ENCODE measurements at places on chromosomes 3 and 15. TPM values are rescaled to one million over a fixed set of nuclear protein-coding genes. Genes with fewer than 3 reads are reported as not detected.

GRCh38 chr3:11300970-11301369 lies 28.8 kb downstream of the ATG7 start:
- no peak for DNase-seq

DNA sequence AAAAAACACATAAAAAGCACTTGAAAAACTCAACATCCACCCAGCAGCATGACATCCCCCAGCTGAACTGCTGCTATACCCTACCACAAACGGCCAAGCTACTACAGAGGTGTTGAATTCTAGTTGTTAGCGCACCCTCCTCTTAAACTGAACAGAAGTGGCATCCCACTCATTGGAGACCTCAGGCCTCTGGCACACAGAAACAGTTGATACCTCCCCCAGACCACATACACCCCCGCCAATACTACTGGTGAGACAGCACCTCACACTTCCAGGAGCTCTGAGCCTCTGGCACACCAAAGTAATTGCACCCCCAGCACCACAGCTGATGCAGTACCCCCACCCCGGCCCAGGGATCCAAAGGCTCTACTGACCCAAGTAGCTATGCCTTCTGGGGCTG lies 190.2 kb downstream of the SCAPER start:
- no peak for DNase-seq

Gene P2RY12
- total RNA-seq = 6.5 TPM

GRCh38 chr3:188712248-188712924 lies 459.4 kb upstream of the TPRG1 start:
- no peak for DNase-seq

DNA sequence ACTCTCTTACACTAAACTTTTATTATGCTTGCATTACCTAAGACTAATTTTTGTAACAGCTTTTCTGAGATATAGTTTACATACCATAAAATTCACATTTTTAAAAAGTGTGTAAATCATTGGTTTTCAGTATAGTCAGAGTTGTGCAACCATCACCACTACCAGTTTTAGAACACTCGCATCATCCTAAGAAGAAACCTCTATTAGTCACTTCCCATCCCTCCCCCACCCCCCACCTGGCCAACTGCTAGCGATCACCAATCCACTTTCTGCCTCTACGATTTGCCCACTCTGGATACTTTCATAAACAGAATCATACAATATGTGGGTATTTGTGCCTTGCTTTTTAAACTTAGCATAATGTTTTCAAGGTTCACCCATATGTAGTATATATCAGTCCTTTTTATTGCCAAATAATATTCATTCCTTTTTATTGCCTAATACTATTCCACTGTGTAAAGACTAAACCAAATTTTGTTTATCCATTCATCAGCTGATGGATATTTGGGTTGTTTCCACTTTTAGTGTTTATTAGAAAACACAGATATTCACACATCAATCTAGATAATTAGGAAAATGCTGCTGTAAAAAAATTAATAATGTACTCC lies 23.0 kb downstream of the UBP1 start:
- DNase-seq = no peak

- DNase-seq = no peak
Observed at GRCh38 chr15:29110733-29111132, 158.9 kb downstream of the NSMCE3 start.

DNA sequence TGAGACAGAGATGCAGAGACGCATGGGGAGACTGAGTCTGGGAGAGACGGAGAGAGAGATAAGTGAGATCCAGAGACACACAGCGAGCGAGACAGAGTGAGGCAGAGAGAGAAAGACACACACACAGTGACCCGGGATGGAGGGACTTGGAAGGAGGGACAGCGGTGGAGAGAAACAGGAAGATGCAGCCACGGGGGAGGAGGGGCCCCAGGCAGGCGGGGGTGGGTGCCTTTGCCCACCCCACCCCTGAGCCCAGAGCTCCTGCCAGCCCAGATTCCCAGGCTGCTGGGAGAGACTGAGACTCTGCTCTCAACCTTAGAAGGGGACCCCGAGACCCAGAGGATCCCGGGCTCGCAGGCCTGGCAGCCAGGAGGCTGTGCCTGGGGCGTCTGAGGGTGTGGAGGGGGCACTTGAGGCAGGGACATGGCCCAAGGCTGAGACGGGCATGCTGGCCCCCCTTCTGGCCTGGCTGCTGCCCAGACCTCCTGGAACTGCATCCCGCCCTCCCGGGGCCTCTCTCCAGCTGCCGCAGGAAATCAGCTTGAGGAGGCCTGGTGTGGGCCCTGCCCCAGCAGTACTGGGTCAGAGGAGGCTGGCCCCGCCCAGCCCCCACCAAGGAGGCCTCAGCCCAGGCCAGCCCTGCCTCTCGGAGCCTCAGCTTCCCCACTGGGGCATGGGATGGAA lies 18.1 kb downstream of the H1-8 start:
- no peak for DNase-seq

DNA sequence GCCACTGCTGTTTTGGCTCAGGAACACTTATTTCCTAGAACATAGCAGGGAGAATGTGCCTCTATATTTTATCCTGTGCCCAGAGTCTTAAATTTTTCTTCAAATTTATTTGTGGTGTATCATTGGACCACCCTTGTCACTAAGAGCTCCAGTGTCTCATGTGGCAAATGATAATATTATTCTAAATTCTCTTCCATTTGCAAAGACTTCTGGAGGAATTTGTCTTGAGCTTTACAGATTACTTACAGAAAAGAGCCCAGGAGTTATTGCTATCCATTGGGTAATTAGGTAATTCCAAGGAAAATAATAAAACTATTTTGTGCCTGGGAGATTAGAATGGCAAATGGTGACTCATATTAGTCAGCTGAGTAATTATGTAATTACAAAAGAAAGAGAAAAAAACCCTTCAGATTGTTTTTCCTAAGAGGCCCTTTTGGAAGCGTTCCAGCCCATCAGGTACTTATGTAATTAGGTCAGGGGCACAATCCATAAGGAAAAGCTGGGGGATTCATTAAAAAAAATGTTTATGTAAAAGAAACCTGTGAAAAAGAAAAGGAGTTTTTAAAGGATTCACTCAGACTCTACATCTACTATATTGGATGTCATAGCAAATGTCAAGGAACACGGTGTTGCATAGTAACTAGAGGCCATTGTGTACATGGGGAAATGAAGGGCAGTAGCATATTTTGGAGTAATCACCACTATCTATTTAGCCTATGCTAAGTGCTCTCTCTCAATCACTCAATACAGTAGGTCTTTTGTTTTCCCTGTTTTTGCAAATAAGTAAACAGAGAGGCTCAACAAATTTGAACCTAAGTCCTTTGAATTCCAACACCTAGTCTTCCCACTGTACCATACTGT lies 380.9 kb upstream of the RARB start:
- DNase-seq = no peak

DNA sequence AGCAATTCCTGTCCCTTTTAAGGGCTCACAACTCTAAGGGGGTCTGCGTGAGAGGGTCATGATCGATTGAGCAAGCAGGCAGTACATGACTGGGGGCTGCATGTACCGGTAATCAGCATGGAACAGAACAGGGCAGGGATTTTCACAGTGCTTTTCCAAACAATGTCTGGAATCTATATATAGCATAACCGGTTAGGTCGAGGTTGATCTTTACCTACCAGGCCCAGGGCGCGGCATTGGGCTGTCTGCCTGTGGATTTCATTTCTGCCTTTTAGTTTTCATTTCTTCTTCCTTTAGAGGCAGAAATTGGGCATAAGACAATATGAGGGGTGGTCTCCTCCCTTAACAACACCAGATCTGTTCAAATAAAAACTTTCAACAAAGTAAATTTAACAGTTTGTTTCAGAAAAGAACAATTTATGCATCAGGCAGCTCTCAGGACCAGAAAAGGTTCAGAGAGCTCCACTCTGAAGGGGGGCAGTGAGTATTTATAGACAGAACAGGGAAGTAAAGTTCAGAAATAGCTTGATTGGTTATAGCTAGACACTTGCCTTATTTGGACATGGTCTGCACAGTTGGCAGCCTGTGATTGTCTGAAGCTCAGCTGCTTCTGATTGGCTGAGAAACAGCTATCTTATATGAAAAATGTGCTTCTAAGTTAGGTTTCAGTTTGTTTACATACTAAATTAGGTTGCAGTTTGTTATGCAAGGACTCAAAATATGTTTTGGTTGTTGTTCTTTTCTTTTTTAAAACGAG lies 17.2 kb upstream of the B4GALT4 start:
- no peak for DNase-seq

Gene STOML1
- total RNA-seq = 24.0 TPM

Gene NR2E3
- total RNA-seq = not detected

- no peak for DNase-seq
Observed at GRCh38 chr3:127781411-127782001, 40.8 kb downstream of the MGLL start.
